ENCODE measurements at places on chromosomes 5 and 9.
A peak's percentile ranks its signal among the peaks of the same experiment; 100 is the strongest.

- DNase-seq: no peak
Observed at GRCh38 chr9:81609782-81610739, 79.3 kb downstream of the TLE1 start.

DNA sequence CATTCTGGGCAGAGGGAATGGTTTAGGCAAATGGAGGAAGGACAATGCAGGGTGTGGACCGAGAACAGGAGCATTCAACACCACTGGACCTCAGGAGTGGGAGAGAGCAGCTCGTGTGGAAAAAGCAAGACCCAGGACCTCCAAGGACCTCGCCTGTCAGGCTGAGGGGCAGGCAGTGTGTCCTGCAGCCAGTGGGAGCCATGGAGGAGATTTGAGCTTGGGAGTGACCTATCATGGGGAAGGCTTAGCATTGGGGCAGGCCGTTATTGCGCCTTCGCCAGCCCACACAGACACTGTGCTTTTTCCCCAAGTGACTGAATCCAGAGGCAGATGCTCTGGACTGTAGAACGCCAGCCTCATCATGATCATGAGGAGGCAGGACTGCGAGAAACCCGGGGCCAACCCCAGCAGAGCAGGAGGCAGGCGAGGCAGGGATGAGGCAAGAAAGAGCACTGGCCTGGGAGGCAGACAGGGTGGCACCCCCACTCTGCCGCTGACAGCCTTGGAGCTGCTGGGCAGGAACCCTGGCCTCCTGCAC, 3.3 kb downstream of the CDHR2 start:
- DNase-seq: no peak

DNA sequence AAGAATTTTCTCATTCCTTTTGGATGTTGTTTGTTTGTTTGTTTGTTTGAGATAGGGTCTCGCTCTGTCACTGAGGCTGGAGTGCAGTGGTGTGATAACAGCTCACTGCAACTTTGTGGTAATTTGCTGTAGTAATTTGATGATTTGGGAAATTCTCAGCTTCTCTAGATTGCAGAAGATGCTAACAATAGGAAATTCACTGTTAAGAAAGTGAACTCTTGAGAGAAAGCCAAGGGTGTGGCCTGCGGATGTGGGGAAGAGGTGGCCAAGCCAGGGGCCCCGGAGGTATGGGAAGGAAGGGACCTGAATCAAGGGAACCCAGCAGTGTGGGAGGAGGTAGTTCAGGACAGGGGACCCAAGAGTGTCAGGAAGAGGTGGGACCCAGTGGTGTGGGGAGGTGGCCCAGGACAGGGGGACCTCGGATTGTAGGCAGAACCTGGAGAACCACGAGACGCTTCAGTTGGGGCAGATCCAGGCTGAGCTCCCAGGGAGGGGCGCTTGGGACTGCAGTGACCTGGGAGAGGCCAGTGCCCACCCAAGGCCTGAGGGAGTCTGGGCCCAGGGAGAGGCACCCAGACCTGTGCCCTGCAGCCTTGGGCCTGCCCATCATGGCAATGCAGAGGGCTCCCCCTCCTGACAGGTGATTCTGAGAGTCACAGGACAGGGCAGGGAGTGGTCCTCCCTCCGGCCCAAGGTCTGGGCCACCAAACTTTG, 5.6 kb upstream of the LCN2 start:
- DNase-seq: peak; percentile 46

GRCh38 chr9:95082401-95083084, 235.0 kb downstream of the FANCC start:
- no peak for DNase-seq

GRCh38 chr9:69297300-69297980, 27.6 kb upstream of the ENTREP1 start:
- DNase-seq: no peak

DNA sequence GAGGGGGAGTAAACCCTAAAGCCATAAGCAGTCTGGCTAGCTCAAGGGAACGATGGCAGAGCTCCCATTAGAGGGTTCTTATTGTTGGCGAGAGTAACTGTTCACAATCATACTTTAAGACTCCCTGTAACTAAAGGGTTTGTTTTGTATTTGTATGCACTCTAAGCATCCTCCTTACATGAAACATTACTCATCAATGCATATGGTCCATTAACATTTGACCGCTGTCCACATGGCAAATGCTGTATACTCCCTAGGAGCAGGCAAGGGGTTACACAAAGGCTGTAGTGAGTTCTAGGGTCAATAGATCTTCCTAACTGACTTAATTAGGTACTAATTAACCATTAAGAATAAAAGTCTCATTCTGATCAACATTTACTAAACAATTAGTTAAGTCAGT, 95.3 kb upstream of the MRPS30 start:
- no peak for DNase-seq

Data from transverse colon (tissue), 4 donors.